ENCODE measurements at places on chromosomes 7 and 10.

DNA sequence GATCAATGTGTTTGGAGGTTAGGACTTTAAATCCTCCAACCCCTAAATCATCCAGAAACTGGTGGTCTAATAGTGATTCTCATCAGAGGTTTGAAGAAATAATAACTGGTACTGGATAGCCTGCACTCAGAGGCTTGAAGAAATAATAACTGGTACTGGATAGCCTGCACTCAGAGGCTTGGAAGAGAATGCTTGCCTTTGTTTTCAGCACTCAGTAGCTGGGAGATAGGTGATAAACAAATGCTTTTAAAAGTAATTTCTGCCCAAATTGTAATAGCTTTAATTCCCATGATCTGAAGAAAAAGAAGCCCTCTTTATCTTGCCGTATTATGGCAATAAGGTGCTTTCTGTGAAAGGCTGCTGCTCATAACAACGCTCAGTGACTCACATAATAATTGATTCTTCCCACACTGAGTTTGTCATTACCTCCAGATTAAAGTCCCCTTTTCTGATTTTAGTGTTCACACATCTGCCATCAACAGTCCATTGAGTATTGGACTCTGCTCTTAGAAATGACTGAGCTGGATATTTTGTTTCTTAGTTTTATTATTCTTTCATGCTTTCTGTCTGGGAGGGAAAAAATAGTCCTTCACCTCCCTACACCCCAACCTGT, 112.3 kb upstream of the PHYHIPL start:
- no peak for DNase-seq

GRCh38 chr7:17040716-17041115, 158.9 kb upstream of the AGR3 start:
- no peak for DNase-seq

DNA sequence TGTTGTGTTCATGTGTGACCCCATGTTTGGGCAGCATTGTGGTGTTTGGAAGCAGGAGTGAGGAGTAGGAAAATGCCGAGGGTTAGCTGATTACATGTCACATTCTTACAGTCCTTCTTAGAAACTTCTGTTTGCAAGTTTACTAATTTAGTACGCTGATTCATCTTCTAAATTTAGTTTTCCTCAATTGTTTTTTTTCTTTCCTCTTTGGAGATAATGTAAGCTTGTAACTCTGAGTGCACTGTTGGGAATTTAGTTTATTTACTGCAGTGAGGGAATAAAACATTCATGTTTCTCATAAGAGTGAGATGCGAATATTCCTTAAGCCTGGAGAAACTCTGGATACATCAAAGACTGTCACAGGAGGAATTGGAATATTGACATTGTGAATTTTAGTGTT, 135.0 kb downstream of the NT5C2 start:
- no peak for DNase-seq

DNA sequence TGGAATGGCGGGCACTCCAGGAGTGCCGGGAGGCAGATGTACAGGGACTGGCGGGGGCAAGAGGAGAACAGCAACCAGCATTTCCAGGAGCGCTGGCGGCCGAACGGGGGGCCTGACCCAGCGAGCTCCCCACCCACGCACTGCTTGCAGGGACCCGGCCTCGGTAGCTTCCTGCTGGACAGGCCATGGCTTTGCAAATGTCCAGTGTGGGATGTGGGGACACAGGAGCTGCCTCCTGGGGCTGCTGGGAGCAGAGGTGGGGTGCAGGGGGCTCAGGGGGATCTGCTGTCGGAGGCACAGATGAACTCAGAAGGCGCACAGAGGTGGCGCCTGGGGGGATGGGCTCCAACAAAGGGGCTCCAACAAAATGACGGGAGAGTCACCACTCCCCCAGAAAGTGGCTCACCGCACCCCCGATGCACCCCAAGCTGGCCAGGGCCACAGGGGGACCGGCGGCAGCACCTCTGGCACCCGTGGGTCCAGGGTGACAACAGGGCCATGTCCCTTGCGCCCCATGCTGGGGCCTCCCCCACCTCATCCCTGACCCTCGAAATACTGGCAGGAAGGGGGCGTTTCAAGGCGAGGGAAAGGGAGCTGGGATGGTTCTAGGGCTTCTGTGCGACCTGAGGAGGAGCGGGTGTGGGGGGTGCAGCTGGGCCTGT, 41.1 kb downstream of the AP5Z1 start:
- no peak for DNase-seq

- DNase-seq = peak; percentile 65
Observed at GRCh38 chr10:8069627-8070026, 15.1 kb downstream of the GATA3 start.

GRCh38 chr10:59245686-59246085, 69.2 kb downstream of the PHYHIPL start:
- DNase-seq = no peak

- no peak for DNase-seq
Observed at GRCh38 chr7:155183655-155184054, 113.5 kb downstream of the HTR5A start.

- DNase-seq = no peak
Observed at GRCh38 chr10:107856047-107856315, 691.5 kb upstream of the SORCS1 start.

- no peak for DNase-seq
Observed at GRCh38 chr10:15316871-15317464, 54.1 kb downstream of the FAM171A1 start.

DNA sequence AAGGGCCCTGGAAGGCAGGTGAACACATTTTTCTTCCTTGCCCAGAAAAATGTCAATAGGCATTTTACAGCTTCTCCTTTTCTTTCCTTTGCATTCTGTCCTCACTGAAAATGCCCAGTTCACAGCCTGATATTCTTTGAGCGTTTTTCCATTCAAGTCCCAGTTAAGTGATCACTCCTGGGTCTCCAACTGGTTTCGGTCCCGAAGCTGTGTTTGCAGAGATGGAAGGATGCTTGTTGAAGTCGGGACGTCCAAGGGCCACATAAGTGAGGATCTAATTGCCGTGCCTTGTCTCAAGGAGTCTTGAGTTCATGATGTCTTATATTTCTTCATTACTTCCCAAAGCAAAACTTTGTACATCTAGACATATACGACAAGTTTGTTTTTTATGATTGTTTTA, 208.7 kb upstream of the PRKCQ start:
- no peak for DNase-seq
